ENCODE measurements at places on chromosomes 16 and 17.
A peak's percentile ranks its signal among the peaks of the same experiment; 100 is the strongest.

GRCh38 chr17:37317867-37318266, 57.9 kb upstream of the C17orf78 start:
- no peak for DNase-seq

- no peak for DNase-seq
Measured at GRCh38 chr17:3571043-3571900, 13.7 kb upstream of the TRPV3 start.

- peak; percentile 91 for DNase-seq
Measured at GRCh38 chr16:24645739-24646645, 83.5 kb upstream of the TNRC6A start.

DNA sequence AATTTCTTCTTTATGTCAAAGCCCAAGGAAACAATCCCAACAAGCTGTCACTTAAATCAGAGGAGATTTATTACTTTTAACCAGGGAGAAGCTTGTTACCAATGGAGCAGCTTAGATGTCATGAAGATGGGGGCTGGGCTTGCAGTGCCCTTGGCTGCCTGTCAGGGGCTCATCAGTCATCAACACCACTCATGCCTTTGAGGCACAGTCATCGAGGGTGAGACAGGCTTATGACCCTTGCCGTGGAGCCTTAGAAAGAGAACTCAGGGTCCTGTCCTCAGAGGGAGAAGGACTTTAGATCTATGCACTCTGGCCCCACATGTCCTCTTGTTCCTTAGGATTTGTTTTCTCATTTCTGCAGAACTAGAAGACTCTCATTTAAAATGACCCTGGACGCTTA, 318.3 kb downstream of the CBLN1 start:
- peak; percentile 42 for DNase-seq

DNA sequence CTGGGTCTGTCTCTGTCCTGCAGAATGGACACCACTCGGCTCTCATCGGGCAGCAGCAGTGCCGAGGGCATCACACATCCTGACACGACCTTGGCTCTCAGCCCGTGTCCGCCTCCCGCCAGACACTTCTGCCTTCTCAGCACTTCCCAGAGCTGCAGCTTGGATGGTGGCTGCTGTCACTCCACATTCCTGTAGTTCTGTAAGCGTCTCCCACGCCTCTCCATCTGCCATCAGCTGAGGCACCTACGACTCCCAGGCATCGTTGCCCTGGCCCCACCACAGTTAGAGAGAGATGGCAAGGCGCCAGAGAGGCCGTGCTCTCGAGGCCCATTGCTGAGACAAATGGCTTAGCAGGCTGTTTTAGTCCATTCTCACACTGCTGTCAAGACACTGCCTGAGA, 195.9 kb upstream of the CHMP6 start:
- no peak for DNase-seq

DNA sequence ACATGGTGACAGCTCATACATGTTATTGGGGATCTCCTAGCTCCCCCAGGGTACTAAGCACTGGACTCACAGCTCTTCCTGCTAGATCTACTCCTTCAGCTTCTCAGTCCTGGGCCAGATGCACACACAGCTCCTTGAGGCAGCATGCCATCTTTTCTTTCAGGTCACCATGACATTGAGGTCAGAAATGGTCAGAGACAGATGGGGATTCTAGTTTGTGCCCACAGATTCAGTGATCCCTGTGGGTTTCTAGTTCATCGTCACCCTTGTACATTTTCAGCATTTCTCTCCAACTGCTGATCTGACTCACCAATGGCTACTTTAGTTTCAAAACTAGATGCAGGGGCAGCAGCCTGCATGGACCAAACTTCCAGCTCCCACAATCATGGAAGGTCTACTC, 560.7 kb upstream of the PSMD7 start:
- DNase-seq: no peak

DNA sequence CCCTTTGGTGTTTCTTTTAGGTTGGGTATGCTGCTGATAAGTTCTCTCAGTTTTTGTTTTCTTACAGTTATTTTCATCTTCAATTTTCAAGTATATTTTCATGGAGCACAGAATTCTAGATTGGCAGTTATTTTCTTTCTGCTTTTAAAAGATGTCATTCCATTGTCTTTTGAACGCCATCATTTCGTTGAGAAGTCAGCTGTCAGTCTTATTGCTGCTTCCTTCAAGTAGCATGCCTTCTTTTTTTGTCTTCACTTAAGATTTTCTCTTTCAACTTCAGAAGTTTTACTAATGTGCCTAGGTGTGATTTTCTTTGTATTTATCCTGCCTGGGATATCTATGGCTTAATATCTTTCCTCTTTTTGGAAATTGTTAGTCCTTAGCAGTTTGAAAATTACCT, 262.2 kb upstream of the PMFBP1 start:
- peak; percentile 43 for DNase-seq

- no peak for DNase-seq
Measured at GRCh38 chr16:26668026-26668425, 398.7 kb upstream of the C16orf82 start.

Data from HCT116 (cell line).